Cardiac septum (tissue), 1 donor: ENCODE measurements at places on chromosomes 6 and 20. TPM values are rescaled to one million over a fixed set of nuclear protein-coding genes. Genes with fewer than 3 reads are reported as not detected.
A peak's percentile ranks its signal among the peaks of the same experiment; 100 is the strongest.

DNA sequence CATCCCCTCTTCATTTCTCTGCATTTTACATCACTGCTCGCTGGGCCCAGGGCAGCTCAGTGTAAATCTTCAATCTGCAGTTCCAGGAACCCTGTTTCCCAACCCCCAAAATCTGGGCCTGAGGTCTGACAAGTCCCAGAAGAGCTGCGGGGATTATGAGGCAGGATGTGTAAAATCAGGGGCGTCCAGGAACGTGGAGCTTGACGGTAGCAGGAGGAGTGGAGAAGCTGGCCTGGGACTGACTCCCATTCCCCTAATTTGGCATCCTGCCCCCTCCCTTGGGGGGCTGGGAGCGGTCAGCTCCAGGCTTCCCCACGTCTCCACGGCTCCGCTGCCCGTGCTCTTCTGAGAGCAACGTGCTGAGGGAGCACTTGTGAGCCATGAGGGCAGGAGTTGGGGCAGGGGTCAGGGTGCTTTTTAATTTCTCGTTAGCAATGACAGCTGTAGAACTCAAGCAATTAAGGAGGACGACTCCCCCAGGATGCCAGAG lies 23.4 kb upstream of the VEGFA start:
- DNase-seq = peak; percentile 59

DNA sequence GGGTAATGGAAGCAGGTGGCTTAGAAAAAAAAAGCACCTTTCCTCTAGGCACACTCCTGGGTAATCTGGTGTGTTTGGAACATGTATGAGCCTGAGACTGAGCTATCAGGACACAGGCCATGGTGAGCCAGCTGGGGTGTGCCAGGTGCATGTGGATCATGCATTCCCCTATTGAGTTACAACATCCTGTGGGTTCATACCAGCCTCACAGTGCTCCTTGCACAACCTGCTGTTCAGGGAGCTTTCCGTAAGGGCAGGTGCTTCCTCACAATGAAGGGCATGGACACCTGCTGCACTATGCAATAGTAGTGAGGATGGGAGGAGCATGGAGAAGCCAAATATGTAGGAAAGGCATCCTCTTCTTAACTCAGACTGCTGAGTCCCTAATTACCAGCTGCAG lies 197.2 kb upstream of the SUPT3H start:
- no peak for DNase-seq

DNA sequence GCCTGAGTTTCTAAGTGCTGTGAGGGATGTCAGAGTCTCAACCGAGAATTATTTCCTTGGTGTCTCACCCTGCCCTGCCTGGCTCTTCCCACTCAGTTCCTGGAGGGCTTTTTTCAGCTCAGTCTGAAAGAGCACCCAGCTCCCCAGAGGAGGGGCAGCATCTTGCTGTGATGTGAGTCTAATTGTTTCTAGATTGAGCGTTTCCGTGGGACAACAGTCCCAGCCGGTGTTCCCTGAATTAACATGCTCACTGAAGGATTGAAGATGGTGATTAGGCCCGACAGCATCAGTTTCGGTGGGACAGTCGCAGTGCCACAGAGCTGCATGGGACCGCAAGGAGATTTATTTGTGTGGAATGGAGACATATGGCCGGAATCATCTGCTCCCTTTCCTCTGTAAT lies 587.6 kb downstream of the DHX35 start:
- no peak for DNase-seq

GRCh38 chr6:14792118-14792955 lies 453.5 kb upstream of the JARID2 start:
- no peak for DNase-seq

GRCh38 chr6:44036699-44037101 lies 90.6 kb downstream of the MRPL14 start:
- DNase-seq = no peak

GRCh38 chr20:15599961-15600360 lies 973.3 kb downstream of the KIF16B start:
- DNase-seq = no peak

- no peak for DNase-seq
These were observed 176.1 kb upstream of the CEP162 start for GRCh38 chr6:84403545-84403944.

- no peak for DNase-seq
These were observed 2.7 kb upstream of the MYT1 start for GRCh38 chr20:64161356-64162238.

- no peak for DNase-seq
These were observed 111.0 kb downstream of the CD83 start for GRCh38 chr6:14228571-14228970.

GRCh38 chr20:19457611-19458010 lies 245.2 kb downstream of the SLC24A3 start:
- DNase-seq = no peak

DNA sequence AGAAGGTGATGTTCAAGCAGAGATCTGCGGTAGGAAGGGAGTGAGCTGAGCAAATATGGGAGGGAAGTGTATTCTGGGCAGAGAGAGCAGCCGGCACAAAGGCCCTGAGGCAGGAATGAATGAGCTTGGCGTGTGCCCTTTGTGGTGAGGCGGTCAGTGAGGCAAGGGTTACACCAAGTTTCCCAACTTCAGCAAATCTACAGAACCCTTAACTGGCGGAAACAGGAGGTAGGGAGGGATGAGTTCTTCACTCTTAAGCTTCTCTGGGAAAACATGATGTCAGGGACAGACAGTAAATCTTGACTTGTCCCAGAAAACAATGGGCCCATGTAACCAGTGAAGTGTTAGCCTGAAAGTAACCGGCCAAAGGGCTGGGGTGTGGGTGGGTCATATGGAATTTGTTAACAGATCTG lies 97.1 kb upstream of the PTPN1 start:
- DNase-seq = no peak

DNA sequence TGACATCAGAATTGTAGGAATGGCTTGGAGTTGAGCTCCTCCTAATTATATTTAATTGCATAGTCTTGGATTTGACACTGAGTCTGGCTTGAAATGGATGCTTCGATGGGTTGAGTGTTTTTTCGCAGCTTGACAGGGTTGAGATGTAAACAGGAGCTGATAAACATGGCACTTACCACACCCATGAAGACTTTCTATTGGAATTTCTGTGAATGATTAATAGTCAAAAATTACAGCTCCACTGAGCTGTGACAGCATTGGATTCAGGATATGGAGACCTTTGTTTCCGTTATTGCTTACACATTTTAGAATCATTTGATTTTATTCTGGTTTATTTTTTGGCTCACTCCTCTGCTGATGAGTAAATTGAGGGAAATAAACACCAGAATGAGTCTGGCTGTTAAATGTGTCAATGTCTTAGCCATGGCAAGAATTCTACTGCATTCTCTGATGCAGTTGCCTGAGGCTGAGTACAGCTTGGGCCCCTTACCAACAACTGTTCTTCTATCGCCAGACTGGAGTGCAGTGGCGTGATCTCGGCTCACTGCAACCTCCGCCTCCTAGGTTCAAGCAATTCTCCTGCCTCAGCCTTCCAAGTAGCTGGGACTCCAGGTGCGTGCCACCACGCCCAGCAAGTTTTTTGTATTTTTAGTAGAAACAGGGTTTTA lies 128.1 kb upstream of the DOK5 start:
- DNase-seq = no peak

DNA sequence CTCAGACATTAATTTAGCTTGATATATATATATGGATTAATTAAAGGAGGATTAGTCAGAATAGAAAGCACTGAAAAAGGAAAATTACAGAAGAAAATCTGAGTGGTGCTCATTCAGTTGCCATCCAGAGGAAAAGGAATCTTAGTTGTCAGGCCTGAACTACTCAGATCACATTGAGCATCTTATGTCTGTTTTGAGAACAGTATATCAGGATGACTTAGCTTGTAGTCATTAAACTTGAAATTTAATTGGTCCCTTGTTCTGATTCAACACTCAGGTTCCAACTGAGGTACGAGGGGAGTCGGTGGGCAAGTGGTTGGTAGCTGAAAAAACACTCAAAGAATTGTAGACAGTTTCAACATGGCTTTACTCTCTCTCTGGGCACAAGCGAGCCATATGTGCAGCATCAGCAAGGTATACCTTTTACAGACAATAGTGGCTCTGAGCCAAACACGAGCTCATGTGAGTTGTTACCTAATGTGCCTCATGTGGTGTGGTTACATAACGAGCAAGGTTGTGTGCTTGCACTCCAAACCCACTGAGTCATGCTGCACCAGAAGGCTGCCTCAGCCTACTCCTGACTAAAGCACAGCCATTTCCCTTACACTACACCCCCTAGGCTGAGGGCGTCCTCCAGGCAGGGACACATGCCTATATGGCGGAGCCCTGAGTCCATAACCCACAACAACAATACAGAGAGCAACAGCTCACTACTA lies 73.0 kb upstream of the HMGN3 start:
- no peak for DNase-seq

GRCh38 chr6:169906688-169907418 lies 155.4 kb downstream of the ERMARD start:
- DNase-seq = no peak

- no peak for DNase-seq
These were observed 7.6 kb upstream of the TMEM14A start for GRCh38 chr6:52663120-52663935.

- DNase-seq = no peak
These were observed 51.0 kb downstream of the RPS12 start for GRCh38 chr6:132865364-132865763.

- DNase-seq = no peak
These were observed 168.2 kb upstream of the PROKR2 start for GRCh38 chr20:5484926-5485325.

GRCh38 chr6:2149361-2150006 lies 95.9 kb downstream of the GMDS start:
- no peak for DNase-seq

ITCH gene
- total RNA-seq = 36.4 TPM

SRXN1 gene
- 38.4 TPM for total RNA-seq

NKAIN4 gene
- not detected for total RNA-seq

E2F1 gene
- total RNA-seq = 2.3 TPM

LRFN2 gene
- total RNA-seq = not detected

PRIM2 gene
- 3.7 TPM for total RNA-seq

DACT2 gene
- 0.48 TPM for total RNA-seq

TMEM170B gene
- total RNA-seq = 4.2 TPM

SLC17A1 gene
- not detected for total RNA-seq
